ENCODE measurements at places on chromosomes 6 and 20. TPM values are rescaled to one million over a fixed set of nuclear protein-coding genes. Genes with fewer than 3 reads are reported as not detected.

Gene NEU1
- 24.3 TPM for total RNA-seq

Gene ITPA
- total RNA-seq: 93.3 TPM

Gene LRRC73
- total RNA-seq: 0.12 TPM

Gene WASF1
- 2.3 TPM for total RNA-seq

Gene ABHD16B
- not detected for total RNA-seq

Gene SDC4
- 222 TPM for total RNA-seq

Gene RCAN2
- total RNA-seq: 0.44 TPM

Gene C6orf52
- total RNA-seq: 3.6 TPM

Gene MBOAT1
- total RNA-seq: 12.2 TPM

Gene RFX6
- total RNA-seq: not detected

Gene PGK2
- not detected for total RNA-seq

Gene KCNK17
- total RNA-seq: not detected

Gene CALHM6
- 29.2 TPM for total RNA-seq

Gene DNAH8
- 0.05 TPM for total RNA-seq

Gene GGTLC1
- total RNA-seq: not detected

Gene ULBP1
- 0.99 TPM for total RNA-seq

Gene SEMG1
- total RNA-seq: not detected

Gene GPX5
- total RNA-seq: not detected

Gene ZNF311
- 0.80 TPM for total RNA-seq

Gene TRIM40
- total RNA-seq: not detected

Gene SEL1L2
- total RNA-seq: not detected

Gene HSPA1L
- total RNA-seq: 2.2 TPM

Gene BPIFA2
- not detected for total RNA-seq

Gene PHACTR1
- 0.44 TPM for total RNA-seq

Gene PKIB
- not detected for total RNA-seq

Gene CFB
- 0.21 TPM for total RNA-seq

Gene GRIK2
- not detected for total RNA-seq

Gene C6orf15
- total RNA-seq: not detected

Gene ZC2HC1B
- total RNA-seq: 0.24 TPM

Gene CASS4
- total RNA-seq: 6.7 TPM

Gene RAMACL
- 0.29 TPM for total RNA-seq

Gene TXLNB
- total RNA-seq: not detected

Gene ZSCAN31
- total RNA-seq: 1.0 TPM

Gene CTSZ
- 54.1 TPM for total RNA-seq

Gene MATN4
- total RNA-seq: 2.1 TPM

Gene SPDEF
- not detected for total RNA-seq

Gene TFAP2A
- total RNA-seq: not detected

Gene ERVFRD-1
- total RNA-seq: not detected

Gene ELOVL2
- total RNA-seq: not detected

Gene B3GAT2
- total RNA-seq: 0.02 TPM

Gene HDGFL1
- not detected for total RNA-seq

Gene PACRG
- total RNA-seq: 0.36 TPM

Measured in activated T-helper 1 cell treated with anti-CD3 and anti-CD28 coated beads, Interleukin-12 subunit alpha, Interleukin-12 subunit beta, Interleukin-2, Interleukin-4 antibody, amounts not matched to agents 30 ng/mL and 10 ng/mL and 1 ng/mL, durations not matched to agents 14 hours and 24 hours and 36 hours (primary cell).